ENCODE measurements at places on chromosomes 3 and 15.
A peak's percentile ranks its signal among the peaks of the same experiment; 100 is the strongest.

- DNase-seq, result no peak
These were observed 33.7 kb downstream of the ANXA2 start for GRCh38 chr15:60363903-60364611.

DNA sequence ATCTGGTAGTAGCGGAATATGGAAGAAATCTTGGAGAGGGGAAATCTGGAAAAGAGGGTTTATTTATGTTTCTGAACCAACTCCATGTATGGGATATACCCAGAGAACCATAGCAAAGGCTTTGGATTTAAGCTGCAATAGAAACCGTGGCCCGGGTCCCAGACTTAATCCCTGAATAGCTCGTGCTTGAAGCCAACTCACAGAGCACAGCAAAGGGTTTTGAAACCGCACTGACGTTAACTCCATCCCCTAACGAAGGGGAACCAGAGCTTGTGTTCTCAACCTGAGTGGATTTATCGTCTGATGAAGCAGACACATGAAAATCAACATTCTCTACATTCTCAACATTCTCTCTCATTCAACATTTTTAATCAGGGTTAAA is 154.6 kb downstream of the APBA2 start:
- peak; percentile 10 for DNase-seq

GRCh38 chr15:57376696-57377477 is 582 bp downstream of the CGNL1 start:
- DNase-seq, result no peak

GRCh38 chr3:15345608-15346137 is 13.3 kb upstream of the SH3BP5 start:
- DNase-seq, result no peak

Measured in AG09309 (cell line).